ENCODE measurements at places on chromosomes 3 and 15. TPM values are rescaled to one million over a fixed set of nuclear protein-coding genes. Genes with fewer than 3 reads are reported as not detected.
A peak's percentile ranks its signal among the peaks of the same experiment; 100 is the strongest.

- DNase-seq, result peak; percentile 89
Measured at GRCh38 chr15:93467337-93467736, 378.3 kb upstream of the RGMA start.

DNA sequence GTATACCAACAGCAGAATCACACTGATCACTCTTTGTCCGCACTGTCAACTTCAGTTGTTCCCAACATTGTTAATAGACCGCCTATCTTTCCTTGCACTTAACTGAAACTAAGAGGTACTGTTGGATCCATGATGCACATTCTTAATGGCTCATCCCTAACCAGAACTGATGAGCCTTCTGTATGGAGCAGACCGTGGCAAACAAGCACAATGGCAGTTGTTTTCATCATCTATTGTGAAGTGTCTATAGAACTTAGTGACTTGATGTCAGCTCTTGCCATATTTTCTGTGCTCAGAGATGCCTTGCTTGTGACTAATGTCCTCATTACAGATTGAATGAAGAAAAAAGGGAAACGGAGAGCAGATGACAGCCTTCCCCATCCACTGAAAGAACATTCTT, 347.4 kb downstream of the NLGN1 start:
- no peak for DNase-seq

DNA sequence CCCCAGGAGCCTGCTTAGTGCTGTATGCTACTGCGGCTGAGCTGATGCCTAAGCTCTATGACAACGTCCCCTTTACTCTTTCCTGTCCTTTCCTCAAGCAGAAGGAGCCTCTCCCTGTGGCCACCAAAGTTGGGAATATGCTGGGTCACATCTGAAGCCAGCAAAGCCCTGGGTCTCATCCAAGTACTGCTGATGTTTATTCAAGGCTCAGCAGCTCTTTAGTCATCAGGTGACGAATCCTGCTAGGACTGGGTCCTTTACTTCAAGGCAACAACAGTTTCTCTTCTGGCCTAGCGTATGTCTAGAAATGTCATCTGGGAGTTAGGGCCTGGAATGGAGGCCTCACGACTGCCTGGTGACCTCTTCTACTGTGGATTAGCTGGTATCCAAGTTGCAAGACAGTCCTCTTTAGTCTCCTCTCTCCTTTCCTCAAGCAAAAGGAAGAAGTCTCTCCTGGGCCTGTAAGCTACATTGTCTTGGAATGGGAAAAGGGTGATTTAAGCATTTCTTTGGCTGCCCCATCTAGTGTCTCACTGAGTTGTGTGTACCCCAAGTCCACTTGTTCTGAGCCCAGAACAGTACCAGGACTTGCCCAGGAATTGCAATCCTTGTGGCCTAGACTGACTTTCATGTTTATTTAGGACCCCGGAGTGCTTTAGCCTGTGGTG, 63.9 kb downstream of the TNFAIP8L3 start:
- no peak for DNase-seq

DNA sequence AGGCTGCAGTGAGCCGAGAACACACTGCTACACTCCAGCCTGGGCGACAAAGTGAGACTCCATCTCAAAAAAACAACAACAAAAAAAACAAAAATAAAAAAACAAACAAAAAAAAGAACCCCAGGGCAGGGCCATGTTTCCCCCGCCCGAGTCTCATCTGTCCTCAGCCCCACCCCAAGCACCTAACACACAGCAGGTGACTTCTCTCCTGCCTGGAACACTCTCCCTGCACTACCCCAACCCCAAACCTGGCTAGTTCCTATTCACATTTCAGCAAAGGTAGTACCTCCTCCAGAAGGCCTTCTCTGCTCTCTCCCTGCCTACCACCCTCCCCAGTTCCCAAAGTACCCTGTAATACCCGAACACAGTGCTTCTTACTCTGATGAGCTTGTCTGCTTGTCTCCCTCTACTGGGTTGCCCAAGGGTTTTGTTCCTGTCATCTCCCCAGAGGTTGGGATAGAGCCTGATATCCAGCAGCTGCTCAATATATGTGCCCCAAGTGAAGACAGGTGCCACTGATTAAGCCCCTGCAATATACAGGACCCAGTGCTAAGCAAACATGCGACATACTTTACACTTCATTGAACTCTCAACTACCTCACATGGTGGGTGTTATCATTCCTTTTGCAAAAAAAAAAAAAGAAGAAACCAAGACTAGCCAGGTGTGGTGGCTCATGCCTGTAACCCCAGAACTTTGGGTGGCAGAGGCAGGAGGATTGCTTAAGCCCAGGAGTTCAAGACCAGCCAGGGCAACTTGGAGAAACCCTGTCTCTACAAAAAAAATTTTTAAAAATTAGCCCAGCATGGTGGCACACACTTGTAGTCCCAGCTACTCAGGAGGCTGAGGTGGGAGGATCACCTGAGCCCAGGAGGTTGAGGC, 103.6 kb downstream of the DAPK2 start:
- no peak for DNase-seq

- no peak for DNase-seq
Measured at GRCh38 chr3:66479532-66479947, 21.3 kb downstream of the LRIG1 start.

DNA sequence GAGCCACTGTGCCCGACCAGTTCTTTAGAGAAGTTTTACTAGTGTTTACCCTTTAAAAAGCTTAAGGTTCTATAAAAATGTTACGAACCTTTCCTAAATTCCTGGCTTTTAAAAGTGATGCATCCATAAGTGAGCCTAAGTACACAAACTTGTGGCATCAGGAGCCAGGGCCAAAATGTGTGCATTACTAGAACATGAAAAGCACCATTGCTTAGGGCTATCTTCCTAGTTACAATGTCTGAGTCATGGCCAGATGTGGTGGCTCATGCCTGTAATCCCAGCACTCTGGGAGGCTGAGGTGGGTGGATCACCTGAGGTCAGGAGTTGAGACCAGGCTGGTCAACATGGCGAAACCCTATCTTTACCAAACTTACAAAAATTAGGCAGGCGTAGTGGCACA, 39.9 kb downstream of the LEO1 start:
- DNase-seq, result no peak

DNA sequence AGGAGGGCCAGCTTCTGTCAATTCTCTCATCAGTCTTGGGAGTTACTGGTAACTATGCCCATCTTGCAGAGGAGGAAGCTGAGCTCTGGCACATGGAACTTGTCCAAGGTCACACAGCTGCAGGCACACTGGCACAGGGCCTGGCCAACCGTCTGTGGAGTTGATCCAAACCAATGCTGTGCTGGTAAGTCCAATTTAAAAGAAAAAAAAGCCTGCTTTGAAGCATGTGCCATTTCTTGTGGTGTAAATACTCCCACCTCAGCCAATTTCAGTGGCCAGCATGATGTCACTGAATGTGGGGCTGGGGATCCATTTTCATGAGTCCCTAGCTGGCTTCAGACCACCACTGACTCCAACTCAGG, 83.4 kb downstream of the CHSY1 start:
- DNase-seq, result peak; percentile 75

DNA sequence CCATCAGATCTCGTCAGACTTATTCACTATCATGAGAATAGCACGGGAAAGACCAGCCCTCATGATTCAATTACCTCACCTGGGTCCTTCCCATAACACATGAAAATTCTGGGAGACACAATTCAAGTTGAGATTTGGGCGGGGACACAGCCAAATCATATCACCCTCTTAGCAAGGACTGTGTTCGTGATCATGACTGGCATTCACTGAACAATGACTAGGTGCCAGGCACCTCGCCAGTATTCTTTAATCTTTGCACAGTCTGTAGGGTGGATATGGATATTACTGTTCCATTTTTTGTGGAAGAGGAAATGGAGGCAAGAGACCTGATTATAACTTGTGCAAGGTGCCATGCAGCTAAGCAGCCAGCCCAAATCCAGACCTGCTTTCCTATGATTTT, 77.5 kb downstream of the IGF1R start:
- DNase-seq, result no peak

- DNase-seq, result no peak
Measured at GRCh38 chr3:155981669-155982068, 111.2 kb downstream of the GMPS start.

DNA sequence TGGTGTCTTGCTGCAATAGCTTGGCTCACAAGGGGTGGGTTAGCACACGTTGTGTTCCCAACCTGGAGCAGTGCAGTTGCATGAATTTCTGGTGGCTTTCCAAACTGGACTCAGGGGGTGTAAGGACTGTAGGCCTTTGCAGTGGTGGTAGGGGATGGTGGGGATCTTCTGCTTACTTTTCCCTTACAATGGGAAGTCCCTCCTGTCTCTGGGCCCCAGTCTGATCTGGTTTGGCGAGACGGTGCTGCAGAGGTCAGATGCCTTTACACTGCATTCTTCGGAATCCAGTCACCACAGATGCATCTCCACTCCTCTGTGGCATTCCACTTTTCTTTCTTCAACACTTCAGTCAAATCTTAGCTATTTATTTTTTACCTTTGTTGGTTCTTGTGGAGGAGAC, 132.1 kb downstream of the DOCK3 start:
- no peak for DNase-seq

DNA sequence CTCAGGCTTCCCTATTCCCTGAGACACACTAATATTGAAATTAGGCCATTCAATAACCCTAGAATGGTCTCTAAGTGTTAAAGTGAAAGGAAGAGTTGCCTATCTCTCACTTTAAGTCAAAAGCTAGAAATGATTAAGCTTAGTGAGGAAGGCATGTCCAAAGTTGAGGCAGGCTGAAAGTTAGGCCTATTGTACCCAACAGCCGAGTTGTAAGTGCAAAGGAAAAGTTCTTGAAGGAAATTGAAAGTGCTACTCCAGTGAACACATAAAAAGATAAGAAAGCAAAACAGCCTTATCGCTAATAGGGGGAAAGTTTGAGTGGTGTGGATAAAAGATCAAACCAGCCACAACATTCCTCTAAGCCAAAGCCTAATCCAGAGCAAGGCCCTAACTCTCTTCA, 117.9 kb upstream of the SPATA12 start:
- no peak for DNase-seq

DNA sequence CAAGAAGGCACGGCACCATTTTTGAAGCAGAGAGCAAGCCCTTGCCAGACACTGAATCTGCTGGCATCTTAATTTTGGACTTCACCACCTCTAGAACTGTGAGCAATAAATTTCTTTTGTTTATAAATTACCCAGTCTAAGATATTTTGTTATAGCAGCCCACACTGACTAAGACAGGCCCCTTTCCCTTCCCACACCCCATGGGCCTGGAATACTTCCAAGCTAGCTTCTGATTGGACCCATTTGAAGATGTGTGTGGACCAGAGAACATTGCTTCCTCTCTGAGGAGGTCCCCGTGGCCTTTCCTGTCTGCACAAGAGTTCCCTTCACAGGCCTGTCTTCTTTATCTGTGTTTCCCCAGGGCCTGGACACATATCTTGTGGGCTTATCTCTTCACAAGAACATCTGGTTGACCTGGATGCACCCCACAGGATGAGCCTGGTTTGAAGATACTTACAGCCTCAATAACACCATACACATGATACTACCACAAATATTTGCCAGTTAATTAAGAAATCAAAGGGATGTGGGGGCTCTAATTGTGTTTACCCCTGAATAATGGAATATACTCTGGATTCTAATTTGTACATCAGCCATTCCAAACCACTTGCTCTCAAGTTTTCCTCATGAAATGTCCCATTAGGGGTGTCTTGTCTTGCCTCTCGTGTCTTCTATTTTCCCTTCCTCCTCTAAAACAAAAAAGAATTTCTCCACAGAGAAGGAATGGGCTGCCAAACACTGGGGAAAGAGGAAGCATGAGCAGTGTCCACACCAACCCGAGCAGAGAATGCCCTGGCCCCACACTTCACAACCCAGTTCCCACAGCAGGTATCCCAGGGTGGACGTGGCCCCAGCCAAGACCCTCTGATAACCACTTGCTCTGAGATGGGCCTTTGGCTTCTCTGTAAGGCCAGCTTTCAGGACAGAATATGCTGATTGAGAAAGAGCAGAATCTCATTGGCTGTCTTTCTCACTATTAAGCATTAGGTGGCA, 42.5 kb downstream of the GLB1 start:
- no peak for DNase-seq

DNA sequence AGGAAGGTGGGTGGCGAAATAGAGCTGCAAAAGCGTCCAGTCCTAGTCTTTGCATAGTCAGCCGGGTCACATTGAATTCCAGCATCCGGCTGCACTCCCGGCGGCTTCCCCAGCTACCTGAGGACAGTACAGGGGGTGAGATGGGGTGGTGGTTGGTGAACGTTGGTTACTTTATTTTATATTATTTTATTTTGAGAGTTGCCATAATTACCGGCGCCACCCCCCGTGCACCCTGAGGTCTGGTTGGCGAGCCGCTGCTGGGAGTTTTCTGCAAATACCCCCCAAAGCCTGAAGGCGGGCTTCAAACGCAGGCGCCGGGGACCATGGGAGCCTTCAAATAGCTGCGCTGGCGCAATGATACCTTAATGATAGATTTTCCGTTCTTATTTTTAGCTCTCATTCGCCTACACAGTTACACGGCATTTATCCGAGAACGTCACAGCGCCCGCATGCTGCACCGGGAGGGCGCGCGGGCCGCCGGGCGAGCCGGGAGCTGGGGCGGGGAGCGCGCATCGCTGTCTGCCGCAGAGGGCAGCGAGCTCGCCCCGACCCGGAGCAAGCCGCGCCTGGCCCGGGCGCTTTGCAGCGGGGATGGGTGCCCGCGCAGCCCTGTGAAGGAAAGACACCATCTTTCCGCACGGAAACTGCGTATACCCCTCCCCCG, 756 bp upstream of the RASGRF1 start:
- no peak for DNase-seq

DNA sequence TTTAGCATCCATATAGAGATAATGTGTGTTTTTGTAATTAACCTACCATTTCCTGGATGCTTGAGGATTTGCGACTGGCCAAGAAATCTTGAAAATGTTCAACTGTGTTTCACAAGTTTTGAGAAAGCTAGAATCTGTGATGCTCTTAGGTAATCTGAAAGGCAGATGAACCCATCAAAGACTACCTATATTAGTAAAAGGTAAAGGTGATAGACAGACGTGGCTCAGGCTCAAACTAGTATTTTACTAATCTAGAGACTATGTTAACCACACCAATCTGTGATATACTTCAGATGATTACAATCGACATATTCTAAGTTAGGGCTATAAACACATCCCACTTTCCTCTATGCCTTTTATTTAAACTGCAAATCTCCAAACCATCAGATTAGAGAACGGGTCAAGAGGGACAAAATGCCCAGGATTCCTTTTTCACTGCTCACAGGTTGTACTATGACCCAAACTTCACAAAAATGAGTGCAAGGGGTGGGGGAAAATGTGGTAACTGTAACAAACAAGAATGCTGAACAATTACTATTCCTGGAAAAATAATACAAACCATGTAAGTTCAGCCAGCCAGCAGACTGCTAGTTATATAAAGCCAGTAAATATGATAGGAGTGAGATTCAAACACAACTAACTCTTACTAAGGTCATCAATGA, 295.1 kb downstream of the FOXP1 start:
- no peak for DNase-seq

Gene SERINC4
- 0.34 TPM for total RNA-seq

Gene LCTL
- not detected for total RNA-seq

Gene CNTN3
- total RNA-seq, result 0.25 TPM

Gene CSPG5
- total RNA-seq, result 0.12 TPM

Gene ZBBX
- total RNA-seq, result 0.42 TPM

Gene GPR87
- total RNA-seq, result not detected

Gene CASR
- not detected for total RNA-seq

Gene SLC22A14
- total RNA-seq, result not detected

Gene SLC28A2
- total RNA-seq, result not detected

Gene TAGLN3
- total RNA-seq, result 0.86 TPM

Gene CPA3
- total RNA-seq, result 0.43 TPM

Gene CHRNA5
- 1.5 TPM for total RNA-seq

Gene MCTP2
- total RNA-seq, result 6.3 TPM

Gene GOLGA8T
- 2.2 TPM for total RNA-seq

Gene TOPBP1
- 12.1 TPM for total RNA-seq

Gene SAMD7
- not detected for total RNA-seq
